ENCODE measurements at places on chromosomes 16 and 17.

DNA sequence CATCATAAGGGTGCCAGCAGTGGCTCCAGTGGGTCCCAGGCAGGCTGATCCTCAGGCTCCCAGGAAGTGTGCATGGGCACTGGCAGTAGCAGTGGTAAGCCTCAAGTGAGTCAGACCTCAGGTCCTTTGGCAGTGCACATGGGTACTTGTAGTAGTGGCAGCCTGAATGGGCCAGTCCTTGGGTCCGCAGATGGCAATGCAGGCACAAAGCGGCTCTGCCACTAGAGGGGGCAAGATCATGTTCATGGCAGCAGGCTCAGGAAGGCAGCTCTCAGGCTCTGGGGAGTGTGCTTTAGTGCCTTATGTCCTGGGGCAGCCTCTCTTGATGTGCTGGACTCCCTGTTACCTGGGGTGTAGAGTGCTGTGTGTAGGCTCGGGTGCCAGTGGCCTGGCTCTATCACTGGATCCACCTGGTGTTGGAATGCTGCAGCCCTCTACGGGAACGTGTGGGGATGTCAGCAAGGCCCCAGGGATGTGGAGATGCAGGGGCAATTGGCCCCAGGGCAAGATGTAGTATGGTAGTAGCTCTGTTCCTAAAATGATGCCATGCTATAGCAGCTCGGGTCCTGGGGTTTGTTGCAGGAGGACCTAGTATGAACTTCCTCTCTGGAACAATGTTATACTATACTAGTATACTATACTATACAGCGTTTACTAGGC is 11.0 kb downstream of the ACSM3 start:
- DNase-seq: peak; percentile 1

DNA sequence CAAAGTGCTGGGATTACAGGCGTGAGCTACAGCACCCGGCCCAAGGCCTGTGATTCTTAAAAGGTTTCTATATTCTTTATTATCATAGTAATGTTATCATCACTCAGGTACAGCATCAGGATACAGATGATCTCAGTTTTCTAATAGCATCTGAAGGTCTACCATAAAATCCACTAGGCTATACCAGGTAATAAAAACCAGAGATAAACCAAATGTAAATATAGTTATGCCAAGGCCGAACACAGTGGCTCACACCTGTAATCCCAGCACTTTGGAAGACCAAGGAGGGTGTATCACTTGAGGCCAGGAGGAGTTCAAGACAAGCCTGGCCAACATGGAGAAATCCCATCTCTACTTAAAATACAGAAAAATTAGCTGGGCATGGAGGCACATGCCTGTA is 53.8 kb downstream of the SYNRG start:
- DNase-seq: no peak

DNA sequence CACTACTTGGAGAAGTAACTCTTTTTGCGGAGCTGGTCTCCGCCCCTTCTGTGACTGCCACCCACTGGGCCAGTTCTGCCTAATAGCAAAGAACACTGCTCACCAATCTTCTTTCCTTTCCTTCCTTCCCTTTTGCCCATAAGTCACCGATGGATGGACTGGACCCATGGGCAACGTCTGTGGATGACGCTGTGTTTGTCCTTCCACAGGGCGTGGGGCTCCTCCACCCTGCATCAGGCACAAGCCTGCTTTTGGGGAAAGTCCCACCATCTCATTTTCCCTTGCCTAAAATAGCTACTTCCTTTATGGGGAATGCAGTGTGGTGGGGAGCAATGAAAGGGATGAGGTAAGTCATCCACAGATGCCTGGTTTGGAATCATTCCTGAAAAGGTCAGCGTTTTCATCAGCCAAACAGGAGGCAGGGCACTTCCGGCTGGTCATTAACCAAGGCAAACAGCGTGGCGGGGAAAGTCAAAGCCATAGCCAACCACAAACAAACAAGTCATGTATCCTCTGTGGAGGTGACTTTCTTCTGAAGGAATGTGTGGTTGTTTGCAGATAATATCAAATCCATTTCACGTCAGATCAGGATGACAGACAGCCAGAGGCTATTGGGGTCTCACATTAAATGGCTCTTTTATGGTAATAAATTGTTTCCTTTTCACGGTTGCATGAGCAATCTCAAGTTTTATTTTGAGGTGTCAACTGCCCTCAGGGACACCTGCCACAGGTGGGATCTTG is 30.7 kb upstream of the MED9 start:
- DNase-seq: no peak

DNA sequence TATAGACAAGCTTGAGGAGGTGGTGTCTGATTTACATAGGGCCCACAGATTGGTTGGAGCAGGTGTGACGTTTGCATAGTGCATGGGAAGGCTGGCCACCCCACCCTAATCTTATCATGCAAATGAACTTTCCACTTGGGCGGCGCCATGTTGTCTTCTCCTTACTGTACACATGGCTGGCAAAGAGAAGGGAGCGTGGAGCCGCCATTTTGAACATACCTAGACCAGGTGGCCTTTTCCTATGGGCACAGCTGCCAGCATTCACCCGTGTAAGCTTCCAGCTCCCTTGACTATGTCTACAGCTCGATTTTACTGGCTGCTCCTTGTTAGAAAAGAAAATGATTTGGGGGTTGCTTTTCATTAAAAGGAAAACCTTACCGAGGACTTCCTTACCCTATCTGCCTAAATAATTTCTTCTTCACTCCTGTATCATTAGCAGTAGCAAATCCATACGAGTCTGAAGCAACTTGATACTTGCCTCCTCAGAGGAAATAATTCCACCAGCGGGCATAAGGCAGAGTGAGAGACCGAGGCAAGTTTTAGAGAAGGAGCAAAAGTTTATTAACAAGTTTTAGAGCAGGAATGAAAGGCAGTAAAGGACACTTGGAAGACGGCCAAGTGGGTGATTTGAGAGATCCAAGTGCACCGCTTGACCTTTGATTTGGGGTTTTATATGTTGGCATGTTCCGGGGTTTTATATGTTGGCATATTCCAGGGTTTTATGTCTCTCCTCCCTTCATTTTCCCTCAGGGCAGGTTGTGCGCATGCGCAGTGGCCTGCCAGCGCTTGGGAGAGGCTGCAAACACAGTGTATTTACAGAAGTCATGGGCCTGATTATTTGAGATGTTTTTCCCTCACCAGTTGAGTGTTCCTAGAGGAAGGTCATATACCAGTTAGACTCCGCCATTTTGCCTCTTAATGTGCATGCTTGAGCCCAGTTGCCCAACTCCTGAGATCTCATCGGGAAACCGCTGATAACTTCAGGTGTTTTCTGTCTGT is 65.7 kb downstream of the MARF1 start:
- DNase-seq: no peak

GRCh38 chr16:2048116-2048543 is 345 bp downstream of the TSC2 start:
- DNase-seq: no peak

Measured in stimulated activated CD4-positive, alpha-beta T cell treated with anti-CD3 and anti-CD28 coated beads, Interleukin-1b, Interleukin-23, amount 100 ng/mL, for 1 hour (primary cell).